ENCODE measurements at places on chromosomes 6 and 20. TPM values are rescaled to one million over a fixed set of nuclear protein-coding genes. Genes with fewer than 3 reads are reported as not detected.

GRCh38 chr6:3426091-3426926, 30.5 kb downstream of the SLC22A23 start:
- DNase-seq = no peak

GRCh38 chr6:10413850-10414738, 780 bp downstream of the TFAP2A start:
- no peak for DNase-seq

DNA sequence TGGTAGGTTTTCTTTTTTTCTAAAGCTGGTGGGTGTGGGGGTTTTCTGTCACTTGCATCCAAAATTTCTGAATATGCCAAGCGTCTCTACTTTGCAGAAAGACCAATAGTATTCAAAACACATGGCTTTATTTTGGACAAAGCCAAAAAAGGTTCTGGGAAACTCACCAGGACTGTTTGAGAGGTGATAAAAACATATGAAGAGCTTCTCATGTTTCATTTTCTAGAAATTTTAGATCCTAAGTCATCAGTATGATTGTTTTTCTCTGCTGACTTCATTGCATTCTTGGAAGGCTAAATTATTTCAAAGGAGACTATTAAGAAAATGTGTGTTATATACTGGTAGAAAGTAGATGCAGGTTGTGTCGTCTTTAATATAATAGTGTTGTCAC, 51.3 kb downstream of the GCLC start:
- no peak for DNase-seq

SCUBE3 gene
- total RNA-seq = 0.14 TPM

SLC2A10 gene
- total RNA-seq = 37.5 TPM

DNA sequence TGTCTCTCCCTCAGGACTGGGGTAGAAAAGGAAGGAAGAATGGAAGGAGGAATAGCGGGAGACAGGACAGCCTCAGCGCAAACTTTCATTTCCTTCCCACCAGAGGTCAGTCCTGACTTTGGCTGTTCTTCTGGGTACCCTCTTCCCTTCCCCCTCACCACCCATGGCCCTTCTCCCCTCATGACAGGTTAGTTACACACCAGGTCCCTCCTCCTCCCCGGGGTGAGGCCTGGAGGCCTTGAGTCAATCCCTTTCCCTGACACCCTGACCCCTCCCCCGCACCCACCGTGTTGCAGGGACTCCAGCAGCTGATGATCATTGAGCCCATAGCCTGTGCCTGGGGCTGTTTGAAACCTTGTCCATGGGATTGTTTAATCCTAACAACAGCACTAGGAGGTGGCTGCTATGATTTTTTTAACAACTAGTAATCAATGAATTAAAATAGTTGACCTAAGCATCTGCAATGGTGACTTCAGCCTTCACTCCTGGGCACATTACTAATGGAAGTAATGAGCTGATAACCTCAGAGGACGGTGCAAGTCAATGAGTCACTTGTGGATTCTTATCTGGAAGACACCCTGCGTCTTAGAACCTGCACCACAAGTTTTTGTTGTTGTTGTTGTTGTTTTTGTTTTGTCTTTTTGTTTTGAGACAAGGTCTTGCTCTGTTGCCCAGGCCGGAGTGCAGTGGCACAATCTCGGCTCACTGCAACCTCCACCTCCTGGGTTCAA, 46.6 kb upstream of the CCDC167 start:
- DNase-seq = no peak

Data from mucosa of descending colon (tissue), 3 donors.